Activated CD4-positive, alpha-beta T cell treated with anti-CD3 and anti-CD28 coated beads for 36 hours (primary cell): ENCODE measurements at places on chromosomes 4 and X.

DNA sequence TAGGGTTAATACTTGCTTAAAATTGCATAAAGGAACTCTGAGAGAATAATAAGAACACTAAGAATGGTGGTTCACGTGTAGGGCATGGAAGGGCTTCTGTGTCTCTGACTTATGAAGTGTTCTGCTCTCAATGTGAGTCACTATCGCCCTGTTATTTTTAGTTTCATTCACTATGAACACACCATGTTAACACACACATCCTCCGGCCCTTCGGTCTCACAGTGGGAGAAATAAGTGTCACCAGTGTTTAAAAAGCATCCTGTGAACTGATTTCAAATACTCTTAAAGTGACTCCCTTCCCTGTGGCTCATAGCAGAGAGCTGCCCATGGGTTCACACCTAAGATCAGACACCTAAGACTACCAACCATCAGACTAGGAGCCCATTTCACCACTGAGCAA lies 33.8 kb upstream of the FGFBP2 start:
- DNase-seq = peak; percentile 14

DNA sequence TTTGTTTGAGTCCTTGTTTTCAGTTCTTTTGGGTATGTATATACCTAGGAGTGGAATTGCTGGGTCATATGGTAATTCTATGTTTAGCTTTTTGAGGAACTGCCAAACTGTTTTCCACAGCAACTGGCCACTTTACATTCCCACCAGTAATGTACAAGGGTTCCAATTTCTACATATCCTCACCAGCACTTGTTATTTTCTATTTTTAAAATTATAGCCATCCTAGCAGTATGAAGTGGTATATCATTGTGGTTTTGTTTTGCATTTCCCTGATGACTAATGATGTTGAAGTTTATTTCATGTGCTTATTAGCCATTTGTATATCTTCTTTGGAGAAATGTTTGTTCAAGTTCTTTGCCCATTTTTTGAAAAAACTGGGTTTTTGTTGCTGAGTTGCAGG lies 39.6 kb downstream of the TMEM164 start:
- no peak for DNase-seq

- no peak for DNase-seq
Observed at GRCh38 chr4:142231787-142232186, 595.4 kb downstream of the IL15 start.

GRCh38 chr4:140427919-140428471 lies 547 bp upstream of the CLGN start:
- DNase-seq = no peak

- DNase-seq = no peak
Observed at GRCh38 chr4:114922592-114922933, 190.9 kb downstream of the NDST4 start.

- no peak for DNase-seq
Observed at GRCh38 chr4:8874896-8875680, 3.4 kb upstream of the HMX1 start.

- no peak for DNase-seq
Observed at GRCh38 chrX:36407836-36408235, 488.3 kb downstream of the CFAP47 start.

DNA sequence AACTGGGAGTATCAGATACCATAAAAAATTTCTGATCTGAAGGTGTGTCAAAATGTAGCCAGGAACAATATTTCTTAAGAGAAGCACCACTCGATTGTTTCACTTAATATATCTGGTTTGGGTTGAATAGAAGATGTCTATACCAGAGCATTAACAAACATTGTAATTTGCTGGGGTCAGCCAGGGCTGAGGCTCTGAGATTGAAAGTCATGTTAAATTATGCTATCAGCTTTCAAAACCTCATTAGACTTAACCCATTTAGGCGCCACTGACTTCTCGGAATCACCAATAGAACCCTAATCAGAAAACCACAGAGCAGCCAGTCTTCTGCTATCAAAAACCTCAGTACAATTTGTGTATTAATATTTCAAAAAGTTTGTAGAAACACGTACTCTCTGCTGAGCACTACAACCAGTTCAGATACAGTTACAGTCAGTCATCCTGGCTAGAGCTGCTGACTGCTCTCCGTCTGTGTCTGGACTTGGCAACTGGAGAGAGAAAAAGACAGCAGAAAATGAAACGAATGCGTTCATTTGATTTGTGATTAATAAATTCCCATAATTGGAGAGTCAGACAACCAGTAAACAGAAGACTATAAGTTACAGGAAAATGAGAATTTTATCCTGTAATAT lies 848.6 kb upstream of the PABPC4L start:
- DNase-seq = no peak

DNA sequence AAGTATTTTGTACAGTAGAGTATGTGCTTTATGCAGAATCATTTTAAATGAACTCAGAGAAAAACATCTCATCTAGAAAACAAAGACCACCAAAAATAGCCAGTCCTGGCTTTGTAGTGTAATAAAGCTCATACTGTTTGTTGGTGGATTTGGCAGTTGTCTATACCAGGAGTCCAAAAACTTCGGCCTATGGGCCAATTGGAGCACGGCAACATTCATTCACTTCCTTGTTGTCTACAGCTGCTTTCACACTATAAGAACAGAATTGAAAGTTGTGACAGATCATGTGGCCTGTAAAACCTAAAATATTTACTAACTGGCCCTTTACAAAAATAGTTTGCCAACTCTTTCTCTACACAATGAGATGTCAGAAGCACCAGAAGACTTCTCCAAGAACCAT lies 5.3 kb downstream of the FBXW7 start:
- DNase-seq = no peak

DNA sequence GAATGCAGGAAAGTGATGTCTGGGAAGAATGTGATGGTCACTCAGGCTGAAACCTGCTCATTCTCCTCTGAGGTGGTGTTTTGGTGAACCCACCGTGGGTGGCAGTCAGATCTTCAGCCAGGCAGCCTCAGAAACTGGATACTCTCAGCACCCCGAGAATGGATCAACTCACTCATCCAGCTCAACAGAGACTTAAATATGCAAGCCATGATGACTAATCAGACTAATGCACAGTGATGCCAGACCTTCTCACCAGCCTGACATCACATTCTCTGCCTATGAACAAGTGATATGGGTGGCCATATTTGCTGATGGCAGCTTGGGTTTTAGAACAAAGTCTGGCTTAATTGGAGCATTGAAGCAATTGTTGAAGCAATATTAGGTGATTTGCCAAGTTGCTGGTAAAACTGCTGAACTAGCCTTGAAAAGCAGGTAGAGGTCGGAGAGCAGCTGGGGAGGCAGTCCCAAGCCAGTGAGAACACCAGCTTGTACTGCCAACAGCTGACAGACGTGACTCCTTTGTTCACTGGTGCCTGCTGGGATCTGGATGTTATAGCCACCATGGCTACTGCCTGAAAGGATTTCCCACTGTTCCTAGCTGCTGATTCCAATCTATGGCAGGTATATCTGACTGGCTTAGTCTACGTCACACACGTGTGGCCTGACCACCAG lies 608.1 kb downstream of the MID1IP1 start:
- peak; percentile 33 for DNase-seq

GRCh38 chr4:165378745-165379677 lies at the start of gene CPE:
Gene CPE, plus strand, starts transcription at chr4:165379008. Its CDS starts 214 bp downstream, at chr4:165379222.
- DNase-seq = peak; percentile 82
